ENCODE measurements at places on chromosomes 7 and 10.

- DNase-seq: peak; percentile 71
Observed at GRCh38 chr10:119136084-119136483, 29.4 kb downstream of the SFXN4 start.

GRCh38 chr10:84924131-84924530 lies 595.7 kb downstream of the CCSER2 start:
- no peak for DNase-seq

- peak; percentile 14 for DNase-seq
Observed at GRCh38 chr10:88270871-88271713, 312.0 kb downstream of the RNLS start.

DNA sequence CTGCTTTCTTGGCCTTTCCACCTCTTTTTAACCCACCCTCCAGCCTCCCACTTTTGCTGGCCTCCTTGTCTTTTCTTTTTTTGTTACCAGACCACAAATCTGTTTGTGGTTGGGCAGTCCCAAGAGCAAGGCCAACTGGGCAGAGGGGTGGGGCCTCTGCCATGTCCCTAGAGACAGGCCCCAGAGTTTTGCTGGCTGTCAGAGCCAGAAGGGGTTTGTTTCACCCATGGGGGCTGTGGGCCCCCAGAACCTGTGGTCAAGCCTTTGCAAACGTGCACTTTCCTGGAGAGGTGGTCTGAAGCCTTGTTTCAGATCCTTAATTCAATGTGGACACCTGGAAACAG lies 10.3 kb downstream of the ZMIZ1 start:
- no peak for DNase-seq

- DNase-seq: peak; percentile 91
Observed at GRCh38 chr10:10830293-10830986, 187.2 kb upstream of the CELF2 start.

- DNase-seq: no peak
Observed at GRCh38 chr10:3135006-3135405, 37.6 kb downstream of the PITRM1 start.

Data from HCEC 1CT (cell line).